ENCODE measurements at places on chromosomes 5 and 9.

DNA sequence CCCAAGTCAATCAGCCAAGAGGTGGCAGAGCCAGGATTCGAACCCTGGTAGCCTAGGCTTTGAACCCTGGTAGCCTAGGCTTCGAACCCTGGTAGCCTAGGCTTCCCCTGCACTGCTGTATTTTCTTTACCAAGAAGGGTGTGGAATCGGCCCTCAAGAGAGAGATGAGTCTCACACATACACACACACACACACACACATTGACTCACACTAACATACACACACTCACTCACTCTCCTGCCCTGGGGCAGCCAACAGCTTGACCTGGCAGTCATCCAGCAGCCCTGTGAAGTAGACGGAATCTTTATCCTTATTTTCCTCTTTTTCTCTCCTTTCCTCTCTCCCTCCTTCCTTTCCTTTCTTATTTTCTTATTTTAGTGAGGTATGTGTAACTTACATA, 55.4 kb upstream of the RPL26L1 start:
- DNase-seq = no peak

GRCh38 chr9:83583151-83584014, 39.6 kb upstream of the IDNK start:
- DNase-seq = no peak

GRCh38 chr9:5879419-5880181, 11.1 kb upstream of the MLANA start:
- no peak for DNase-seq

- no peak for DNase-seq
Observed at GRCh38 chr9:97529363-97530076, 28.1 kb downstream of the TMOD1 start.

- DNase-seq = no peak
Observed at GRCh38 chr5:6843821-6844220, 130.6 kb downstream of the TENT4A start.

- DNase-seq = no peak
Observed at GRCh38 chr9:134847752-134848432, 32.7 kb upstream of the FCN2 start.

- no peak for DNase-seq
Observed at GRCh38 chr9:130634191-130634768, 30.1 kb upstream of the PRDM12 start.
